ENCODE measurements at places on chromosomes 11 and 22. TPM values are rescaled to one million over a fixed set of nuclear protein-coding genes. Genes with fewer than 3 reads are reported as not detected.

FAM111B gene
- total RNA-seq: 0.82 TPM

SHANK3 gene
- total RNA-seq: not detected

OR52E8 gene
- total RNA-seq: not detected

DNA sequence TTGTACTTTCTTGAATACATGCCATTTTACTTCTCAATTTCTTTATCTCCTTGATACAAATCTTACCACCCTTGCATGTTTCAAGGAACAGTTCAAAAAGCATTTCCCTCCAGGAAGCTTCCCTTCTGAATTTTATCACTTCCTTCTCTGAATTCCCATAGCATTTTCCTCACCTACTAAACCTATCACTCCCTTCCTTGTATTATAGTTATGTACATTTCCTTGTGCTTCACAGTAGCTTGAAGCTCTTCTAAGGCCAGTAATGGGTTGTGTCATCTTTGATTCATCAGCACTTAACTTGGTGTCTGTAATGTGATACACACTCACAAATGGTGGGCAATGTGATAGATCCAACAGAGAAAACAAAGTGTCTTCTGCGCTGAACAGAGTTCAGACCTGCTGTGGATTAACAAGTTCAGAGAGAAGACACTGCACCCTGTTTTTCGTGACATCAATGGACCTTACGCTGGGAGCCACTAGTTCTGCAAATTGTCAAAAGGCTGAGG lies 127.5 kb downstream of the CCDC81 start:
- no peak overlapping the region for H3K27ac ChIP-seq
- DNase-seq: no peak
- H3K36me3 ChIP-seq: no peaks in the 10 kb centered on the region
- no peaks in the 10 kb centered on the region for H3K4me1 ChIP-seq
- no peak overlapping the region for H3K4me3 ChIP-seq

GRCh38 chr22:25062386-25063085 lies 110.0 kb downstream of the KIAA1671 start:
- no peaks in the 10 kb centered on the region for H3K36me3 ChIP-seq
- no peaks in the 10 kb centered on the region for H3K27me3 ChIP-seq
- peaks cover 68% of the 10 kb centered on the region for H3K4me1 ChIP-seq

GRCh38 chr11:118239509-118240205 lies 12.5 kb downstream of the MPZL3 start:
- H3K27me3 ChIP-seq: no peaks in the 10 kb centered on the region
- peaks cover 35% of the 10 kb centered on the region for H3K36me3 ChIP-seq
- H3K4me1 ChIP-seq: peaks cover 47% of the 10 kb centered on the region
- DNase-seq: no peak

- no peak overlapping the region for H3K4me3 ChIP-seq
- H3K27ac ChIP-seq: no peak overlapping the region
- DNase-seq: no peak
- no peaks in the 10 kb centered on the region for H3K36me3 ChIP-seq
- H3K27me3 ChIP-seq: no peaks in the 10 kb centered on the region
- no peaks in the 10 kb centered on the region for H3K4me1 ChIP-seq
These were observed 129.6 kb upstream of the TIMP3 start for GRCh38 chr22:32671886-32672285.

DNA sequence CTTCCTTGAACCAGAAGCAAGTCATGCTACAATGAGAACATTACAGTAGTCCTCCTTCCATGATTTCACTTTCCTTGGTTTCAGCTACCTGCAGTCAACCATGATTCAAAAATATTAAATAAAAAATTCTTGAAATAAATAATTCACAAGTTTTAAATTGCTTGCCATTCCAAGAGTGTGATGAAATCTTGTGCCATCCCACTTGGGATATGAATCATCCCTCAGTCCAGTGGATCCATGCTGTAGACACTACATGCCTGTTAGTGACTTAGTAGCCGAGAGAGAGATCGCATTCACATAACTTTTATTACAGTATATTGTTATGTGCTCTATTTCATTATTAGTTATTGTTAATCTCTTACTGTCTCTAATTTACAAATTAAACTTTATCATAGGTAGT lies 6.0 kb downstream of the HOATZ start:
- no peak for DNase-seq
- no peaks in the 10 kb centered on the region for H3K36me3 ChIP-seq
- H3K4me1 ChIP-seq: no peaks in the 10 kb centered on the region
- no peaks in the 10 kb centered on the region for H3K27me3 ChIP-seq

All from CD4-positive, alpha-beta T cell (primary cell).